RWPE2 (cell line): ENCODE measurements at places on chromosomes 5 and 9.
A peak's percentile ranks its signal among the peaks of the same experiment; 100 is the strongest.

DNA sequence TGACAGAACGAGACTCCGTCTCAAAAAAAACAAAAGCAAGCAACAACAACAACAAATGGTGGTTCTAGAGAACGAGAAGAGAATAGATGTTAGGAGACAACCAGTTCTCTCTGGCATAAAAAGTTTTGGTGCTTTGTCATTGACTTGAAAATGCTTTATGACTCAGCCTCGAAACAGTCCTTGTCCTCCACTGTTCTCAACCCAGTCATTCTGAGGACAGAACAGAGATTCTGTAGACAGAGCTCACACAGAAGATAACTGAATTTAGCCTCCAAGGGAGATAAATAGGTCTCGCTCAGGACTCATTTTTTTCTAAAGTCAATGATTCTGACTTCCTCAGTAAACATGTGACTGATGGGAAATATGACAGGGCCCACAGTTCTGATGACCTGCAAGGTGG lies 76.0 kb upstream of the FSTL4 start:
- no peak for DNase-seq

GRCh38 chr5:178215280-178216002 lies 11.1 kb downstream of the HNRNPAB start:
- DNase-seq, result no peak

DNA sequence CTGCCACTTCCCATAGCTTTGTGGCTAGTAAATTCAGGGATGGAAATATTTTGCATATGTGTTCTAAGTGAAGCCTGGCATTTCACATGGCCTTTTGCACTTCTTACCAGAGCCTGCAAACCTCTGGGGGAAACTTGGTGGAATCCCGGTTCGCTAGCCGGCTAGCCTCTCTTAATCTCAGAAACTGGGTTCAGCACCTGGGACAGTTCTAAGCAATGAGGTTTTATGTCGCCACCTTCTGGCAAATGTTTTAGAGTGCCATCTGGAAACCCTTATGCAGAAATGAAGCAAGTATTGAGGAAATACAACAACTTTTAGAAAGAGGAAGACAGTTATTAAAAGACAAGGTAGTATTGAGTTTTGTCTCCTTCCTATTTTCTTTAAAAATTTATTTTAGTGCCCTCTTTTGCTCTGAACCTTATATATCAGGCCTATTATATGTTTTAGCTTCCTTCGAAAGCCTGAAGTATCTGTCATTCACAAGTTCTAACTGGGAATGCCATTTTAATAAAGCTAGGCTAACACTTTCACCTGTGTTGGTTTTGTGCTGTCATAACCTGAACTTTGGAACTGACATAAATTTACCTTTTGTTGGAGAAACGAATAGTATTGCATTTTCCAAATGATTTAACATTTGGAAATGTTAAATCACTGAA lies 963 bp upstream of the HTR1A start:
- no peak for DNase-seq

GRCh38 chr9:72875221-72875620 lies 77.6 kb downstream of the ALDH1A1 start:
- DNase-seq, result no peak

GRCh38 chr9:91899594-91899993 lies 50.4 kb downstream of the ROR2 start:
- no peak for DNase-seq

DNA sequence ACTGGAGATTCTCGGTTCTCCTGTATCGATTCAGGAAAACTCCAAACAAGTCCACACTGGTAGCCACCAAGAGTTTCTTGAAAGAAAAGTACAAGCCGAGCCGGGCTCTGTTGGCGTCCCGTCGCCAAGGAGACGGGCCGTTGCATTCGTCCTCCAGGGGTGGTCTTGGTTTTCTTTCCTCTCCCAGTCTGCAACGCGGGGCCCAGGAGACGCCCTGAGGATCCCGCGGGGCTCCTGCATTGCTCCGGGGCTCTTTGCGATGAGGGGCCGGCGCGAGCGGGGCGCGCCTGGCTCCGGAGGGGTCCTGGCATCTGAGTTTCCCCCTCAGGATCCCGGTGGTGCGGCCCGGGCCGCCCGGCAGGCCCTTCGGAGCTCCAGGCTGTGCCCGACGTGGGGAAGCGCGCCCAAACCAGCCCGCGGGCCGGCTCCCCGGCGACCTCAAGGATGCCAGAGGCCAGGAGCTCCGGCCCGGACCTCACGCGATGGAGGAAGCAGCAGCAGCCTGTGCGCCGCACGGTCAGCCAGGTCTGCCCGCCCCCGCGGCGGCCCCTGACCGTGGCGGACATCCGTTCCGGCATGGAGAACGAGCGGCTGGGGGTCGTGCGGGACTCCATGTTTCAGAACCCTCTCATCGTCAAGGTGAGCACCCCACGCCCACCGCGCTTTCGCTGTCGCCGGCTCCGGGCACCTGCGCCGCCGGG lies at the start of gene CFAP77:
Gene CFAP77 (plus strand): TSS at position 384 of the 701 bp plus-strand sequence. CDS start 61 bp downstream, at position 445.
- no peak for DNase-seq

DNA sequence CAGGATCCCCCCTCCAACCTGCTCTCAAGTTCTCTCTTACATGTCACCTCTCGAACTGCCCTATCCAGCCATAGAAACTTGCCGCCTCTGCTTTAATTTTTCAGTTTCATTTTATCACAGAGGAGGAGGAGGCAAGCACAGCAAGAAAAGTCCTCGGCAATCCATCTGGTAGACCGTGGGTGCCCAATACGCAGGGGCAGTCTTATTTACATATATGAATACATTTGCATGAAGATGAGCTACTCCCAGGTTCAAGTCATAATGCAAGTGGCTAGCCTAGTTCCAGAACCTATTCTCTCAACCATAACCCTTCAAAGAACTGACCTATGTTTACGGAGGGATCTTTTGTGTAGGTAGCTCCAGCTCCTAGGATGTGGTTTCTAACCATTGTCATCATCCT lies 223.2 kb upstream of the PANK3 start:
- no peak for DNase-seq

GRCh38 chr9:95383185-95383676 lies 65.7 kb upstream of the FANCC start:
- DNase-seq, result no peak

GRCh38 chr9:33277484-33277883 lies 12.6 kb downstream of the CHMP5 start:
- no peak for DNase-seq

- DNase-seq, result no peak
Observed at GRCh38 chr9:125493384-125493783, 213.6 kb downstream of the MAPKAP1 start.

DNA sequence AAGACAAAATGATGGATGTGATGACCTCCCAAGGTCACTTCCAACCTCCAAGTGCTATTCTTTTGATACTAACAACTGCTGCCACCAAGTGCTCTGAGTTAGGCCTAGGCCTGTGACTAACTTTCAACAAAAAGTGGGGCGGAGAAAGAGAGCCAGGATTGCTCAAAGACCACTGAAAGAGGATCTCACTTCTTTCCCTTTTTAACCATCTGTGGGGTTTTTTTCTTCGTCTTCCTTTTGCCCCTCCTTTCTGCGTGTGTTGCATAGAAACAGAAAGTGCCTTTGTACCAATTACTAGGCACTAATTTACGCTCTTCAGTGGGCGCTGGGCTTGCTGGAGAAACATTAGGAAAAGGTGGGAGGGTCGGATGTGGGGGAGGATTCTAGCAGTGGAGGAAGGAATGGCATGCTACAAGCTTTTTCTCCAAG lies 8.0 kb downstream of the KLF9 start:
- no peak for DNase-seq

DNA sequence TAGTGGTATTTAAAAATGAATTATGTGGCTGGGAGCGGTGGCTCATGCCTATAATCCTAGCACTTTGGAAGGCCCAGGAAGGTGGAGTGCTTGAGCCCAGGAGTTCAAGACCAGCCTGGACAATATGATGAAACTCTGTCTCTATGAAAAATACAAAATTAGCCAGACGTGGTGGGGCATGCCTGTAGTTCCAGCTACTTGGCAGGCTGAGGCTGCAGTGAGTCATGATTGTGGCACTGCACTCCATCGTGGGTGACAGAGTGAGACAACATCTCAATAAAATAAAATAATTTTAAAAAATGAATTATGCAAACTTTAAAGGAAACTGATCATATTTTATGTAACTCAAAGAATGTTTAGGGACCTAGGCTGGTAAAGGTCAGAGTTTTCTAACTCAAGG lies 310.8 kb upstream of the DMRT1 start:
- no peak for DNase-seq

GRCh38 chr5:30968971-30969370 lies 224.5 kb upstream of the CDH6 start:
- no peak for DNase-seq

- no peak for DNase-seq
Observed at GRCh38 chr5:40754381-40755092, 1.2 kb downstream of the TTC33 start.

GRCh38 chr5:16975950-16976624 lies 40.0 kb upstream of the MYO10 start:
- peak; percentile 11 for DNase-seq

GRCh38 chr9:105389796-105390195 lies 58.0 kb upstream of the FSD1L start:
- DNase-seq, result no peak

GRCh38 chr9:133225171-133226011 lies 16.3 kb upstream of the OBP2B start:
- DNase-seq, result no peak

DNA sequence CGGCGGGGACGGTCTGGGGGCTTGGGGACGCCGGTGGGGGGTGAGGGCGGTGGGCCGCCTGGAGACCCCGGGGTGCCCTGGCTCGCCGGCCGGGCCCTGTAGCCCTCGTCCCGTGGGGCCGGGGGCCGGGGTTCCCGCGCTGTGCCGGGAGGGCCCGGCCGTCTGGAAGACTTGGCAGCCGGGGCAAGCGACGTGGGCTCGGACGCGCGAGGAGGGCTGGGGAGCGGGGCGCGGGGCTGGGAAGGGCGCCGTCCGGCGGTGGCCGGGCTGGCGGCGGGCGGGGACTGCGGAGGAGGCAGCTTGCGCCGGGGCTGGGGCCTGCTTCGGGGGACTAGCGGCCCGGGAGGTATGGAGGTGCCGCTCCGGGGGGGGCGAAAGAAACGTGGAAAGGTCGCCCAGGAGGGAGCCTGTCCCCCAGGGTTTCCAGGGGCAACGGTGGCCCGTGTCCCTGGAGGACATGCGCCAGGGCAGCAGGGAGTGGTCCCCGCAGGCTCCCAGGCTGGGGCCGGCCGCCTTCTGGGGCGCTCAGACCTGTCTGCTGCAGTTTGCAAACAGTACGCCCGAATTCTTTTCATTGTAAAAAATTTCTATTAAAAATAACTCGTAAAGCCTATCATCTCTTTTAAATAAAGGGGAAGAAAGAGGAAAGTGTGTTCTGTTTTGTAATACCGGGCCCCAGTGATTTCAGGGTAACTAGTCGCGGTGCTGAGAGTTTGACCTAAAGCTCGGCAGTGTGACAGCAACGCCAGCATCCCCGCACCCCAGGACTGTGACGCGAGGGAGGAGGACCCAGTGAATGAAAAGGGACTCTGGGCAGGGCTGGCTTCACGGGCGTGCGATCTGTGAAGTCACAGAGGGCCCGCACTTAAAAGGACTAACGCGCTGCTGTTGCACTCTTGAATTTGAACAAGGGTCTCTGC lies 752 bp upstream of the ANKH start:
- DNase-seq, result no peak

GRCh38 chr9:77403239-77403638 lies 225.9 kb downstream of the VPS13A start:
- no peak for DNase-seq

DNA sequence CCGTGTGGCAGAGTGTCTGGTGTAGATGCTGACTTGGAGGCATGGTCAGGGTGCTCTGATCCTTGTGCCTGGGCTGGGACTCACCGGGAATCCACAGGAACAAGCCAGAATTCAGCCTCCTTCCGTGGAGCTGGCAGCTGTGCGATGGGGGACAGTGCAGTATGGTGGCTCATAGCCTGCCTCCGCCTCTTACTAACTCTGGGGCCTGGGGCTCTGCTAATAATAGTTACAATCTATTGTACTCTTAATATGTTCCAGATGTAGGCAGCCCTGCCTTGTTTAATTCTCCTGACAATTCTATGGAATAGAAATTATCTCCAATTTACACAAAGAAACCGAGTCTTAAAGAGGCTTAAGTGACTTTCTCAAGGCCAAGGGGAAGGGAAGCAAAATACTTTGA lies 77.6 kb downstream of the PCDH1 start:
- no peak for DNase-seq

- DNase-seq, result no peak
Observed at GRCh38 chr5:78527054-78527859, 121.3 kb downstream of the LHFPL2 start.

DNA sequence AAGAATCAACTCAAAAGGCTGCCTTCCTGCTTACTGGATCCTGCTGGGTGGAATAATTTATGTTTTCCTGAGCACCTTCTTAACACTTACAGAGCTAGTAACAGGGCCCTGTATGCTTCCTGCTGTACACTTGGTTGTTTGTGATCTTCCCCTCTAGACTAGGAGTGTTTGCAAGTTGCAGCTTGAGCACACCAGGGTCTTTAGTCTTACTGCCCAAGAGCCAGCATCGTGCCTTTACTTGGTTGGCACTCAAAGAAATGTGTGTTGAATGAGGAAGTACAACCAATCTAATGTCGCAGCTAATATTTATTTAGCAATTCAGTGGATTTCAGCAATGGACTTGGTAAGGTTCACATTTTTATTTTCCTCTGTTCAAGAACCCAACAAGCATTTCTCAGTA lies 57.5 kb upstream of the HAND1 start:
- DNase-seq, result no peak

DNA sequence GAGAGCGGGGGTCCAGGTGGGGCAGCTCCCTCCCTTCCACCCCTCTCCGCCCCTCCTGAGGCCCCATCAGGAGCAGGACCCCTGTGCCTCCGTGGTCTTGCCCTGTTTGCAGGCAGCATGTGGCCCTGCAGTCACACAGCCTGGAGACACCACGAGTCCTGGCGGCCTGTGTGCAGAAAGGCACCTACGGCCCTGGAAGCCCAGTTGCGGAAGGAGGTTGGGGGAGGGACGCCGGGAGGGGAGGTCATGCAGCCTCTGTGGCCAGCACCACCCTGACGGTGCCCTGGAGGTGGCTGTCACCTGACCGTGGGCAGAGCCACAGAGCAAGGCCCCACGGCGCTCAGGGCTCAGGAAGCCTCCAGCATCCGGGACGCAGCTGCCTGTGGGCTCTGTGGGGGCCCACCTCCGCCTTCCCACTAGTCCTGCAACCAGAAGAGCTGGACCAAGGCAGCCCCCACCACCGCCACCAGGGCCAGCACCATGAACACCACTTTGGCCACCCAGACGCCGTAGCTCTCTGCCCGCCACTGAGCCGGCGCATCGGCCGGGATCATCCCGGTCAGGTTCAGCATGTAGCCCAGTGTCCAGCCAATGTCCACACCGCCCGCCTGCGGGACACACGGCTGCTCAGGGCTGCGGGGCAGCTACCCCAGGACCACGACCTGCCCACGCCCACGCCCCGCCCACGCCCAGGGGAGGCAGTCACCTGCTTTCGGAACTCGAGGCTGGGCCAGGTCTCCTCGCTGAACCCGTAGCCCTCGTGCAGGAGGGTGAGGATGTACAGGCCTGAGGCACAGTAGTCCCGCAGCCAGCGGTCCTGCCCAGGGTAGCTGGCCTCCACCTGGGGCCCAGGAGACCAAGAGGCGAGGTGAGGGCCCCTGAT lies 6.4 kb downstream of the ENTPD8 start:
- peak; percentile 61 for DNase-seq

- DNase-seq, result no peak
Observed at GRCh38 chr5:60891667-60892066, 47.6 kb upstream of the ELOVL7 start.

GRCh38 chr5:107337281-107337680 lies 333.5 kb downstream of the EFNA5 start:
- DNase-seq, result peak; percentile 80
